CD4-positive, alpha-beta T cell (primary cell): ENCODE measurements at places on chromosomes 16 and 17.

- DNase-seq: no peak
These were observed 9.7 kb downstream of the CTCF start for GRCh38 chr16:67571981-67572431.

DNA sequence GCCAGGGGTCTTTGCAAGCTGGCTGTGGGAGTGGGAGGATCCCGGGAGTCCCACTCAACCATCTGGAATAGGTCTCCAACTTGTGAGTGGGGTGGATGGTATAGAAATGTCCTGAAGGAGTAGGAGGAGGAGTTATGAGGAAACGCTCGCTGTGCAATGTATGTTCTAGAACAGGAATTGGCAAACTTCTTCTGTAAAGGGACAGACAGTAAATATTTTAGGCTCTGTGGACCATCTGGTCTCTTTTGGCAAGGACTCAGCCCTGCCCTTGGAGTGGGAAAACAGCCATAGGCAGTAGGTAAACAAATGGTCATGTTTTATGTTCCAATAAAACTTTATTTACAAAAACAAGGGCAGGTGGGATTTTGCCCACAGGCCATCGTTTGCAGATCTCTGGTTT lies 149.2 kb downstream of the NPIPB5 start:
- DNase-seq: no peak

GRCh38 chr17:66260688-66261087 lies 31.5 kb upstream of the APOH start:
- DNase-seq: no peak

DNA sequence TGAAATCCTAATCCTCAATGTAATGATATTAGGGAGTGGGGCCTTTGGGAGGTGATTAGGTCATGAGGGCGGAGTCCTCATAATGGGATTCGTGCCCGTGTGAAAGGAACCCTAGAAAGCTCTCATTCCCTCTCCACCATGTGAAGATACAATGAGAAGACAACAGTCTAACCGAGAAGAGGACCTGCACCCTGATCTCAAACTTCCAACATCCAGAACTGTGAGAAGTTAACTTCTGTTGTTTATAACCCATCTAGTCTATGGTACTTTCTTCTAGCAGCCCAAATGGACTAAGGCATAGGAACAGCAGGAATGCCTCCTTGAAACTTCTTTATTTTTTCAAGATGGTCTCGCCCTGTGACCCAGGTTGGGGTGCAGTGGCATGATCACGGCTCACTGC lies 24.7 kb downstream of the WSB1 start:
- DNase-seq: no peak

DNA sequence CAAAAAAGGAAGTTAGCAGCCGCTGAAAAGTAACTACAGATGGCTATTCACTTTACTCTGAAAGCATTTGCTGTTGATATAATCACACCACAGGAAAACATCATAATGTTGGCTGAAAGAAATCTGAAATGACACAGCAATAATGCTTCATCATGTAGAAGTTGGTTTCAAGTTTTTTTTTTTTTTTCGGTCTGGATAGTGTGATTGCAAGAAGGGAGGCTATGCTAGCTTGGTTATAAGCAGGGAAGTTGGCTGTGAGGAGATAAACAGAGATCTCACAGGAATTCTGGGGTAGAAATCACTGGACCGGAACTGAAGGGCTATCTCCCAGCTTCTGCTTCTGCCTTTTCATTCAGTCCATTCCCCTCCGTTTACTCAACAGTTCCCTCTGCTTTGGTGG lies 57.9 kb downstream of the MYO1D start:
- no peak for DNase-seq
